ENCODE measurements at places on chromosomes 1 and 21. TPM values are rescaled to one million over a fixed set of nuclear protein-coding genes. Genes with fewer than 3 reads are reported as not detected.

- no peak for DNase-seq
Measured at GRCh38 chr1:201490708-201491131, 16.2 kb downstream of the CSRP1 start.

- DNase-seq: no peak
Measured at GRCh38 chr1:89516055-89516454, 8.6 kb upstream of the LRRC8B start.

- DNase-seq: no peak
Measured at GRCh38 chr1:30273021-30273325, 450.4 kb downstream of the MATN1 start.

GRCh38 chr1:156865258-156865657 is 4.6 kb downstream of the NTRK1 start:
- no peak for DNase-seq

DNA sequence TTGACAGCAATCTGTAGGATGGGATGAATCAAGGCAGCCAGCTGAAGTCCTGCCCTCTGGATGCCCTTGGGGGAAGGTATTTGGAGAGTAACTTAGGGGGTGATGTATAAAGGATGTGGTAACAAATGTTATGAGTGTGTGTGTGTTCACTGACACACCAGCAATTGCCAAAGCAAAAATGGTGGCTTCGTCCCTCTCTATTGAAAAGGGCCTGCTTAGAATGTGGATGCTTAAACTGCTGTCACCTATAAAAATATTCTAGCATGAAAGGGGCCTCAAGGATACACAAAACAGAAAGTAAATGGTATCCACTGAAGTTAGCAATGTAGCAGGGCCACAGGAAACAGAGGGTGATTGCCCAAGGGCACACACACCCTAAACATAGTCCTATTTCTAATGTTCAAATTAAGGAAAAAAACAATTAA is 15.1 kb upstream of the AIM2 start:
- peak; percentile 55 for DNase-seq

GRCh38 chr1:243179720-243180119 is 75.4 kb downstream of the CEP170 start:
- DNase-seq: no peak

- no peak for DNase-seq
Measured at GRCh38 chr1:36523850-36524249, 41.1 kb upstream of the CSF3R start.

GRCh38 chr1:151585622-151586021 is 26.2 kb upstream of the SNX27 start:
- no peak for DNase-seq

DNA sequence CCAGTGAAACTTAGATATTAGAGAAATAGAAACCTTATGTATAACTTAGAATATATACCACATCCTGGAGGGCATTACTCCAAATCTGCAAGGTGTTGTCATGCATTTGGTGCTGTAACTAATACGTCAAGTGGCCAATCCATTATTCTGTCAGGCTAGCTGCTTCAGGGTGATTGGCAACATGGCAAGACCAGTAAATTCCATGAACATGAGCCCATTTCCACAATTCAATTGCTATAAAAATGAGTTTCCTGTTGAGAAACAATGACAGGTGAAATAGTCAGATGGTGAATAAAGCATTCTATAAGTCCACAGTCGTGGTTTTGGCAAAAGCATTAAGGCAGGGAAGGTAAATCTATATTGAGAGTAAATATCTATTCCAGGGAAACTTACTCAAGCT is 566.0 kb downstream of the ADGRL2 start:
- no peak for DNase-seq

DNA sequence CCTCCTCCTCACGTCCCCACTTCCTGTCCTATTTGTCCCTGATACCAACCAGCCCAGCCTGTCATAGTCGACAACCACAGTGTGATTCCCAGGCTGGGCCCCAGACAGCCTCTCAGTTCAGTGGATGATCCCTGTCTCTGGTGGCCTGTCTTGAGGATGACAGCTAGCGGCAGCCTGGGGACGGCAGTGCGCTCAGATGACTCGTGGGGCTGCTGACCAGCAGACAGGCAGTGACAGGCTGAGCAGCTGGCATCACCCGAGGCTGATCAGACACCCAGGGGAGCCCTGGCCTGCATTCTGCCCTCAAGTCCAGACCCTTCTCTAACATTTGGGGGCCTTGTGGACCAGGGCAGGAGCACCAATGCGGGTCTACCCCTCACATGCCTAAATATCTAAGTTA is 21.0 kb downstream of the NKAIN1 start:
- no peak for DNase-seq

DNA sequence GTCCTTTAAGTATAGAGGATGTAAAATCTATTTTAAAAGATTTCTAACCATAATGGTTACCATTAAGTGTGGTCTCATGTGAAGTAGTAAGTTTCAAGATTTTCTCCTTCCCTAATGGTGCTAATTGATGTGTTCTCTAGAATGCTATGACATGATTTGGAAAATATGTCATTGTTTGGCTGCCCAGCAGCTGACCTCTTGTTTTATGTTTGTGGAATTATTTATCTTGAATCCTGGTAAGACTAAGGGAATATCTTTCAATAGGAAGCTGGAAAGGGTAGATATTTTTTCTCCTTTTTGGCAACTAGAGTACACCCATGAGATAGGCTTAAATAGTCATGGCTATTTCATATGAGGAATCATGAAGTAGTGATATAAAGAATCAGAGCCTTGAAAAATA is 139.8 kb upstream of the CHODL start:
- no peak for DNase-seq

DNA sequence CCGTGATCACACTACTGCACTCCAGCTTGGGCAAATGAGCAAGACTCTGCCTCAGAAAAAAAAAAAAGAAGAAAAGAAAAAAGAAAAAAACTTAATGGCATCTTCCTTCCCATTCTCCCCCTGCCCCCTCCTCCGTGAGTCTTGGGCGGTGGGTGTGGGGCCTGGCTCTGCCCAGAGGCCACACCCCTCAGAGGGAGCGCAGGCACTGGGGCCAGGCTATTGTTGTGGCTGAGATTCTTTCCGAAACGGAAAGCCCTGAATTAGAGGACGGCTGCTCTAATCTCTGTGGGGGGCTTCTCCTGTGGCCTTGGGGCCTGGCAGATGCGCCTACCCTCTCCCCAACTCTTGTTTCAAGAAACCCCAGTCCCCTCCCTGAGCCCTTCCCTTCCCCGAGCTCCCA is 4.1 kb upstream of the FAM110D start:
- no peak for DNase-seq

DNA sequence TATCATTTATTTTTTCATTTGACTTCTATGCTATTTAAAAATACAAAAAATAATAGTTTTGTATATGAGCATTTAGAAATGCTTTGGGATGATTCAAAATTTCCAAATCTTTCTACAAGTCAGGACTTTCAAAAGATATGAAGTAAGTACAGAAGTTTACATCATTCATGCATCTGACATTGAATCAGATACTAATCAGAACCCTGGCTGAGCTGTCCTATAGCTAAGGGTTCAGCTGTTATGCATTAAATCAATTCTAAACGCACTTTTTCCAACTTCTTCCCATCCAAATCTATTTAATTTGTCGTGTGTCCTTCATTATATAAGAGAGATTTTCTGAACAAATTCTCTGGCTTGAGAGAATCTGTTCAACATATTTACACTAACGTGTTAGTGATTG is 779.4 kb downstream of the LTN1 start:
- DNase-seq: no peak

DNA sequence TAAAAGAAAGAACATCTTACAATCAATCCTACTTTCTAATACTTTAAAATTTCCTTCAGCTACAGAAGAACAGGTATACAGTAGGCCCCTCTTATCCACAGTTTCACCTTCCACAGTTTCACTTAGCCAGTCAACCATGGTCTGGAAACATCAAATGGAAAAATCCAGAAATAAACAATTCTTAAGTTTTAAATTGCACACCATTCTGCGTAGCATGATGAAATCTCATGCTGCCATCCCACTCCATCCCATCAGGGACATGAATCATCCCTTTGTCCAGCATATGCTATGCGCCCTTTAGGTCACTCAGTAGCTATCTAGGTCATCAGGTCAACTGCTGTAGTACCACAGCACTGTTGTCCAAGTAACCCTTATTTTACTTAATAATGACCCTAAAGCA is 67.7 kb downstream of the HSF2BP start:
- DNase-seq: no peak

GPR161 gene
- 0.29 TPM for total RNA-seq

SFT2D2 gene
- total RNA-seq: 33.1 TPM

TMEM125 gene
- total RNA-seq: 0.21 TPM

MAP1LC3C gene
- not detected for total RNA-seq
